Stimulated activated CD4-positive, alpha-beta T cell treated with anti-CD3 and anti-CD28 coated beads, Interleukin-1b, Interleukin-23, amount 100 ng/mL, for 48 hours (primary cell): ENCODE measurements at places on chromosomes 6 and 20.

DNA sequence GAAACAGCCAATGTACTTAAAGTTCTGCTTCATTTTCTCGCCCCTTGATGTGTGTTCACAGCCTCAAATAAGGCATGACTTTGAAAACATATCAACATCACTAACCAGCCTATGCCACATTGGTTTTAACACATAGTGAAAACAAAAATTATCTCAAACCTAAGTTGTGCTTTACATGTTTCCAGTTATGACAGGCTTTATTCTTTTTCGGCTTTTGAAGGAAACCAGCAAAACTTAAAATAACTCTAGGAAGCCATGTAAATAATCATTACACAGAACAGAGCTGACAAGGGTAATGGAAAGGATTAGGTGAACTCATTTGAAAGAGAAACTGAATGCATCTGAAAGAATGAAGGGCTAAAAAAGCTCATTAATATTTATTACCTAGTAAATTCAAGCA lies 42.1 kb downstream of the BMP5 start:
- DNase-seq, result no peak

DNA sequence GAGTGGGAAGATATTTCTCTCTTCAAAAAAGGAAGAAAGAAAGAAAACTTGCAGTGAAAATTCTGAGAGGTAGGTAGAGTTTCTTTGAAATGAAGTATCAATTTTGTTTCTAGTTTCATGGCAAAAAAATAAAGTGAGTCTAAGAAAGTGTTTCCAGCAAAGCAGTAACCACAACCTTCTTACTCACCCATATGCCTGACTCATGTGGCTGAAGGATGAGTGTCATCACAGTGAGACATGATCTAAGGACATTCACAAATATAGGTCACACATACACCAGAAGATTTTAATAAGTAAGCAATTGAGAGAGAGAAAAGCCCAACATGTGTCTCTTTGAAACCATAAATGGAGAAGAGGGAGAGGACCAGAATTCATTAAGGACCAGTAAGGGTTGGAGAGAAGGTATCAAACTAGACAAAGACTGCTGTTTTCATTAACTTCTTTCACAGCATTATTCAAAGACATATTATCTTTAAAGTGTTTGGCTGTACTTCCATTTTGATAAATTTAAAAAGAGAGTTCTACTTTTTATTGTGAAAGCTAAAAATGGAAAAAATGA lies 169.5 kb downstream of the FRK start:
- peak; percentile 8 for DNase-seq

DNA sequence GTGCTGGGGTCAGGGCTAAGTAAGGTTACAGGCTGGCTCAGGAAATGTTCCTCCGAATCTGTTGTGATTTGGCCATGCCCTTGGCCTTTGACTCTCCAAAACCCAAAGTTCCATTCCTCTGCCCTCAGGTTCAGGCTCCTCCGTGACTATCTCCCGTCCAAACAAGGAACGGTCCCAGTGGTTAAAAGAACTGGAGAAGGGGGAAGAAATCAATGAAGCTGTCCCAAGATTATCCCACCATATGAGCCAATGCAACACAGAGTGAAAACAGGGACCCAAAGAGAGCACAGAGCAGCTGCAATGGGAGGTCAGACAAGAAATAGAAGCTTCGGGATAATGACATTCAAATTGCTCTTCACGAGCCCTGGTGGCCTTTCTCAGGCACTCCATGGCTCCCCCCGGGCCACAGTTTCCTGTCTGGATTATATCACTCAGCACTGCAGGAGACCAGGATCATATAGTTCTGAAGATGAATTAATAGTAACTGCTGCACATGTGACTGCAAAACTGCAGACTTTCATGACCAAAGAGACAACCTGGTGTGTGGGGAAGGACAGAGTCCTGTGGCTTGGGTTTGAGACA lies 211.3 kb downstream of the ZNF217 start:
- DNase-seq, result no peak

- no peak for DNase-seq
Observed at GRCh38 chr20:3767110-3767426, 485 bp downstream of the ADISSP start.

GRCh38 chr6:83872386-83873118 lies 13.1 kb downstream of the CYB5R4 start:
- no peak for DNase-seq

- DNase-seq, result no peak
Observed at GRCh38 chr20:39829661-39830060, 859.4 kb downstream of the MAFB start.

DNA sequence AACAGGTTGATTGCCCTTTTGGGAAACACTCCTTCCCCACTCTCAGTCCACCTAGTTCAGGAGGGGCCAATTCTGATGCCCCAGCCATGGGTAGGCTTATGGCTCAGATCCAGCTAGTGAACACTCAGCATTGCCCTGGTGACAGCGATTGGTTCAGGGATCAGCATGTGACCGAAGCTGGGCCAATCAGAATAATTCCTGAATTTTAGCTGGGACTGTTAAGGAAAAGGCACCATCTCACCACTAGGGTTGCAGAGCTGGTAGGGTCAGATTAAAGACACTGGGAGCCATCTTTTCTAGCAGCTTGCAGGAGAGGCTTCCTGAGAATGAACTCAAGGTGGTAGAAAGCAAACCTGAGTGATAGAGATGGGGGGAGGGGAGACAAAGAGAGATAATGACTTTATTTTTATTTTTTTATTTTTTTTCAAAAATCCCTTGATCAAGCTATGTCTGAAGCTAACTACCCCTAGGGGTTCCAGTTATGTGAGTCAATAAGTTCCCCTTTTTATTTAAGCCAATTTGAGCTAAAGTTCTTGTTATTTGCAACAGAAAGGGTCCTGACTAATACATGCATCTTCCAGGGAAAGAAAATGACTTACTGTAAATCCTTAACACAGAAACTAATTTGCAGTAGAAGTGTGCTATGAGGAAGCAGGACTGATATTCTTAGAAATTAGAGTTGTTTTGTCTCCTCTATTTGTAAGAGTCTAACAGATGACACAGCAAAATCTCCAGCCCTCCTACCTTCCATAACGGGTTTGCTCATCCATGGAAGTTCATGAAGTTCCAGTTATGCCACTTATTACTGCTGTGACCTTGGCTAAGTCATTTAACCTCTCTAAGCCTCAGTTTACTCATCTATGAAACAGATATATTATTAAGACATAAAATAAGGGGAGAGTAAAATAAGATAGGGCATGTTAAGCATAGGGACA lies 44.7 kb downstream of the EYA2 start:
- DNase-seq, result no peak

DNA sequence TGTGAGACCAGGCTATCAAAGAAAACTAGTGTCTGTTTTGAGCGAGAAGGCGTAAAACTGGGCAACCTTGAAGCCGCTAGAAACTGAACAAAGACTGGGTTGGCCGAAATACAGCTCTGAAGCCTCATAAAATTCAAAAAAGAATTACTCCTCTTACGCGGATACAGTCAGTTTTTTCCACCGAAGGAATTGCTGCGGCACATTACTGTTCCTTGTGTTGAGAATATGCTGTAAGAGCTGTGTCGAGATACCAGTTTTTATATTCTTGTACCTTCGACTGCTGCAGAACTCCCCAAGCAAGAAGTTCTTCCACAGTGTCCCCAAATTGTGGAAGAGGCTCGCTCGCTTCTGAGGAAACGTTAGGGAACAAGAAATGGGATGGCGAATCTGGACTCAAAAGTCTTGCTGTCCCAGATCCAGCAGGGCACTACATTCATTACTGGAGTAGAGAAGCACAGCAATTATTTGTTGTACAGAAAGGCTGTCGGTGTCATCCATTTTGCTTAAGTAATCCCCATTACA lies 523 bp upstream of the COX7A2 start:
- no peak for DNase-seq

DNA sequence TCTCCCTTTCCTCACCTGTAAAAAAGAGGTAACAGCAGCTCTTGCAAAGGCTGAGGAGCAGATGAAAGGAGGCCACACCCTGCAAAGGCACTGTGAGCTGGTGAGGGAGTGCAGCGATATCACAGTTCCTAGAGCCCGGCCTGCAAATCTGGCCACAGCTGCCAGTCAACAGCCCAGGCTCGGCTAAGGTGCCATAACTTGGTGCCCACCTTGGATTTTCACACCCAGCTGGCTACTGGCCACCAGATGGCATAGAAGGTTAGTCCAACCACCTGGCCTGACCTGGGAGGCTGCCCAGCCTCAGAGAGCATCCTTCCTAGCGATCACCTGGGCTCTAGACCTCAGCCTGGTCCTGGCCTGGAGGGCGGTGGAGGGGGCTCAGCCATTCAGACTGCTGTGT lies 46.8 kb downstream of the KCNB1 start:
- no peak for DNase-seq

DNA sequence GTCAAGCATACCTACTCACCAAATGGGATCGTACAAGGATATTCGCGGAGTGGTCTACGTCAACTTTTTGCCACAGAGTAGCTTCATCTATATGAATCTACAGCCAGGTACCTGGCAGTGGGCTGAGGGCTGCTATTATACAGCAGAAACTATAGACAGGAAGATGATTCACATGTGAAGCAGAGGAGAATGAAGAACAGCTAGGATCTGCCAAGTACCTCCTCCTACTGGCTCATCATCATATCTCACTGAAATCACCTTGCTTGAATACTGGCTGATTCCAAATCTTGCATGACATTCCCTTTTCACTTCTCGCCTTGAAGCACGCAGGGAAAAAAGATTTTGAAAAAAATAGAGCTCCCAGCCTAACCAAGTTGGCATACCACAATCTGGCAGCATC lies 488.7 kb upstream of the NRSN1 start:
- no peak for DNase-seq

DNA sequence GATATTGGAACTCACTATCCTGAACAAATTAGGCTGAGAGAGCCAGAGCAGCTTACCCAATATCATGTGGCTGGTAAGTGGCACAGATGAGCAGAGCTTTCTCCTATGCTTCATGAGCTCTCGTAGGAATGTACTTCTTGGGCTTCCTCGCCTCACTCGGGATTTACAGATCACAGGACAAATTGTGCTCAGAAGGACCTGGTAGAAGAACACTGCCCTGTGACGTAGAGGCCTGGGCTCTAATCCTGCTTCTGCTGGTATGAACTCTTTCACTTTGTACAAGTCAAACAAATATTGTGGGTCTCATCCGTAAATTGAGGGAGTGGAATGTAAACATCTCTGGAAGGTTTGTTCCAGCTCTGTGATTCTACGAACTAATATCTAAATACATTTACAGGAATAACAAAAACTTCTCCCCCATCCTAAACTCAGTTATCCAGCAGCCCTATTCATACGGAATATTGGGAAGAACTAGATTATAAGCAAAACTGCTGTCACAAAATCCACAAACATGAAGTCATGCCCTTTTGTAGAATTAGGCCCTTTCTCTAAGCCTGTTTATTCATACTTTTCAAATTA lies 187.6 kb downstream of the CLIC5 start:
- no peak for DNase-seq

- DNase-seq, result peak; percentile 21
Observed at GRCh38 chr6:111589366-111589765, 16.3 kb downstream of the TRAF3IP2 start.

DNA sequence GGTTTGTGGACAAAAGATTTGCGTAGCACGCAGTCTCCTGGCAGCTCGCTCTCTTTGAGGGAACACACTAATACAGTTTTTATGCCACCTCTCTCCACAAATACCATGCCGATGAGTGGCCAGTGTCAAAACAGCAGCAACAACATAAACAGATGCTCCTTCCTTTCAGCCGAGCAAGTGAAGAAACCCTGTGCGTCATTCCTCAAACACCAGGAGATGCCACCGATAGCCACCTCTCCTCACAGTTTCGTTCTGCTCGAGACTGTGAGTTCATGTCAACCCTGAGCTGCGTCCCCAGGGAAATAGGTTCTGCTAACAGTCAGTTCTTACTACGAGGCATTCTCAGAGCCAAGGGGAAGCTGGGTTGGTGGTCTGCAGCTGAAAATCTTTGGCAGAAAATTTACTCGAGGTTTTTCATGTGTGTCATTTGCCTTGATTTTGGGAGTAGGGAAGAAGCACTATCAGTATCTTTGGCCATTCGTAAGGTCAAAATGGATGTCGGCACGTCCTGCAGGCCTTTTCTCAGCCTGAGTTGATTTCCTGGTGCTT lies 59.9 kb downstream of the EYA2 start:
- DNase-seq, result no peak

DNA sequence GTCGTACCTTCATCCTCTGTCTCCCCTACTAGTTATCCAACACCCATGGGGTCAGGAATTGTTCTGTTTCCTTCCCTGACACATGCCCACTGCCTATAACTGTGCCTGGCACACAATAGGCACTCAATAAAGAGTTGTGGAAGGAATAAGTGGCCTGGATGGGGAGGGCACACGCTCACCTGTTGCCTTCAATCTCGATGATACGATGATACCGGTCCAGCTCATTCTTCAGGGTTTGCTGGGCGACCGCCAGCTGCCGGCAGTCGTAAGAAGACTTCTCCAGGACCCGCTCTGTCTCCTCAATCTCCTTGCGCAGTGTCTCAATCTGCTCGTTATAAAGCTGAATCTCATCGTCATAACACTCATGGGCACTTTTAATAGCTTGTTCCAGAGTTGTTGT lies 32.5 kb downstream of the BFSP1 start:
- no peak for DNase-seq

DNA sequence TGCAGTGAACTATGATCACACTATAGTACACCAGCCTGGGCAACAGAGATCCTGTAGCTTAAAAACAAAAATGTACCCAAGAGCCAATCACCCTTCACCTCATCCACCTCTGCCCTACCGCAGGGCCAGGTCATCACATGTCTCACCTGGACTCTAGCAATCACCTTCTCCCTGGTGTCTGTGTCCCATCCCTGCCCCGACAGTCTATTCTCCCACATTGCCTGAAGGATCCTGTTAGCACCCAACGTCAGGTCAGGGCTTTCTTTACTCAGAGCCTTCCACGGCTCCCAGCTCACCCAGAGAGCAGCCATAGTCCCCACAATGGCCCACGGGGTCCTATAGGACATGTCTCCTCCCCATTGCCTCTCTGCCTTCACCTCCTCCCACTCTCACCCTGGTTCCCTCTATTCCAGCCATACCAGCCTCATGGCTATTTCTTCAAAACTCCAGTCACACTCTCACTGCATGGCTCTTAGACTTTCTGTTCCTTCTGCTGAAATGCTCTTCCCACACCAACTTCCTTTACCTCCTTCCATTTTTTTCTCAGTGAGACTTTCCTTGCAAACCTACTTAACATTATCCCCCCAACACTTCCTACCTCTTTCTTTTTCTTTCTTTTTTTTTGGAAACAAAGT lies 22.5 kb upstream of the ARFGEF2 start:
- no peak for DNase-seq

DNA sequence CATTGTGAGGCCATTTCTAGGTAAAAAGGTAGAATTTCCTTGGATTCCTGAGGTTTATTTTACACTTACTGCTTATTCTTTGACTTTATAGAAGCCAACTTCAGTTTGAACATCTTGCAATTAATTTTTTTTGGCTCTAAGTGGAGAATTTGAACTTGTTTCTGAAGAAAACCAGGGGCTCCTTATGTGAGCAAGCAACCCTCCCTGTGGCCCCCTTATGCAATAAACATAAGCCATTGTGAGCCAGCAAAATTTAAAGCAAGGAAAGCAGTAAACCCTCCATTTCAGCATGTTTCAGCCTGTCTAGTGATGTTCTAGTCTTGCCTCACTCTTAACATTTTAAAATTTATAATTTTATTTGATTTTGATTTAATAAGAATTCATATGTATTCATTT lies 5.6 kb downstream of the HLA-F start:
- DNase-seq, result no peak
